ENCODE measurements at places on chromosomes 3 and 15.

GRCh38 chr3:180142472-180142871 lies 105.7 kb upstream of the PEX5L start:
- no peak for DNase-seq

DNA sequence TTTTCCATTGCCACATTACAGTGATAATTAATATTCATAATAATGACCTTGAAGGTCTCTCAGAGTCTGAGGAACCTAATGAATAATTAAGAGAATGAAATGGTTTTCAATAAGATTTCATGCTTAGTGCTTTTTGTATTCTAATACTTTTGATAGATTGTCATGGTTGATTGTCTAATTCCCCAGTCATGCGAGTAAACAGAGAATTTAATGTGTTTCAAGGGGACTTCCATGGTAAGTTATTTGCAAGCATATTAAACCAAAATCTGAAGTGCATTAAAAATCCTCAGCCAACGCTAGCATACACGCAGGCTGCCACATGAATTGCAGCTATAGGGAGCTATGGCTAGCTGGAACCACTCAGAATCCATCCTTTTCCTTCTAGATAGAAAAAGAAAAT lies 18.9 kb upstream of the ANO10 start:
- no peak for DNase-seq

GRCh38 chr15:63492541-63493077 lies 11.8 kb upstream of the USP3 start:
- DNase-seq = no peak

DNA sequence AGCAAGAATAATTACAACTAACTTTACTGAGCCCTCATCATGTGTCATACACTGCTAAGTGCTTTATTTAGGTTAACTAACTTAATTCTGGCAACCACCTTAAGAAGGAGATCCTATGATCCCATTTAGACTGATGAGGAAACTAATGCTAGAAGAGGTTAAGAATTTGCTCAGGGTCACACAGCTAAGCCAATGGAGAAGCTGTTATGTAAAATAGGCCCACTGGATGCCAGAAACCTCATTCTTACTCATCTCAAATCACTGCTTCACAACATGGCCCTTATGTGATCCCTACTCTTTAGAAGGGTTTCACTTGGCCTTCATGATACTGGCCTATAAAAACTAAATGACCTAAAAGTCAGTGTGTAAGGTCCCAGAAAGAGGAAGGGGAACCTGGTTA lies 41.2 kb downstream of the IMPG2 start:
- DNase-seq = no peak

- DNase-seq = no peak
Measured at GRCh38 chr3:10764259-10765051, 51.6 kb upstream of the SLC6A11 start.

DNA sequence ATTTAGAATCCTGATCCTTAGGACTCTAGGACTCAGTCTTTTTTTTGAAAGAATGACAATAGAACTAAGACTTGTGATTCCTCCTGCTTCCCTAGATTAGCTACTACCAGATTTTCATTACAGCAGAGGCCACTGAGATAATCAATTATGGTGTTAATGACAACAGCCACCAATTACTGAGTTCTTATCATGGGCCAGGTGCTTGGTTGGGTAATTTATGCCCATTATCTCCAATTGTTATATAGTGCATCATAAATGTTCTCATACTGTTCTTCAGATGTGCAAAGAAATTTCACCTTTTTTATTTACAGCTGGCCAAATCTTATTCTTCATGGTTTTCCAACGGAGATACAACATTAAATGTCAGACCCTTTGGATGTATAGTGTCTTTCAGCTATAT lies 162.9 kb upstream of the CMC1 start:
- DNase-seq = no peak

GRCh38 chr3:123732447-123732846 lies 147.6 kb upstream of the HACD2 start:
- DNase-seq = no peak

DNA sequence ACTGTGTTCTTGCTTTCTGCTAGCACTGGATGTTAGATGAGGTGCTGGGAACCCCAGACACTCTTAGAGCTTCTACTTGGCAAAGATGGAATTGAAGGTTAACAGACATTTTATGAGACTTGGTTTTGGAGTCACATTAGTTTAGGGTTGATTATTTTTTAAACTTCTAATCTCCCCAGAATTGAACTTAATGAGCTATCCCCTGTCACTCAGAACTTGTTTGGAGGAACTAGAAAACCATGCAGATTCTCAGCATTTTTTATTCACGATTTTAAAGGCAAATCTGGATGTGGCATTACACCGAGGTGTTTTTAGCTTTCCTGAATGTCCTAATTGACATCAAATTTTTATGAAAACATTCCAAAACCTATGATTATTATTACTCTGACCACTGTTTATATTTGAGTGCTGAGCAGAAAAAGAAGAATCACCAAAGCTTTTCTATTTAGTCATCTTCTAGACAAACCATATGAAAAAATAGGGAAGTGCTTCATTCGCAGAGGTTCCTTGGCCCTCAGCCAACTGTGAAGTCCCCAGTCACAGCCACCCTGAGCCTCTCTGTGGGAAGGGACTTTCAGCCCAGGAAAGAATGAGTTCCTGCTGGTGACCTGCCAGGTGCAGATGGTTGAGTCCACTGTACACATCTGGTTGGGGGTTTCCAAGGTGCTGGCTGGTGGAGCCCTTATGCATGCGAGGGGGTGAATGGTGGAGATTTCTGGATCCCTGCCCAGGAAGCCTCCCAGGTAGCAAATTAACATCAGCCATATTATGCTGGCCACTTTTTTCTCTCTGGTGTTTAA lies 196.0 kb upstream of the TOPAZ1 start:
- no peak for DNase-seq

GRCh38 chr3:78570496-78570895 lies 1197.3 kb downstream of the ROBO1 start:
- no peak for DNase-seq

DNA sequence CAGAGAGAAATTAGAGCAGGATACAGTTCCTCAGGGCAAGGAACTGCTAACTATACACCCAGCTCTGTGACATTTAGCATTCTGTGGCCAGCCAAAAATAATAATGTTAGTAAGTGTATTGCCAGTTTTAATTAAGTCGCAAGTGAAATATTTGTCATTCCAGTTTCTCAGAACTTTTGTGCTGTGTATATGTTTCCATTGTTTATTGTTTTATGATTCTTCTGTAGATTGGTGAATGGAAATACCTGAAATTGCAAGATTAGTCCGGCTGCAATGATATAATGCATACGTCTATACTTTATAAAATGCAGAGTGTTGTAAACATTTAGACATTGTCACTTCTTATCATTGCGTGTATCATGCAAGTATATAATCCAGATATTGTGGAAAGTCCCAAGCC lies 351.3 kb upstream of the GRM7 start:
- DNase-seq = no peak

DNA sequence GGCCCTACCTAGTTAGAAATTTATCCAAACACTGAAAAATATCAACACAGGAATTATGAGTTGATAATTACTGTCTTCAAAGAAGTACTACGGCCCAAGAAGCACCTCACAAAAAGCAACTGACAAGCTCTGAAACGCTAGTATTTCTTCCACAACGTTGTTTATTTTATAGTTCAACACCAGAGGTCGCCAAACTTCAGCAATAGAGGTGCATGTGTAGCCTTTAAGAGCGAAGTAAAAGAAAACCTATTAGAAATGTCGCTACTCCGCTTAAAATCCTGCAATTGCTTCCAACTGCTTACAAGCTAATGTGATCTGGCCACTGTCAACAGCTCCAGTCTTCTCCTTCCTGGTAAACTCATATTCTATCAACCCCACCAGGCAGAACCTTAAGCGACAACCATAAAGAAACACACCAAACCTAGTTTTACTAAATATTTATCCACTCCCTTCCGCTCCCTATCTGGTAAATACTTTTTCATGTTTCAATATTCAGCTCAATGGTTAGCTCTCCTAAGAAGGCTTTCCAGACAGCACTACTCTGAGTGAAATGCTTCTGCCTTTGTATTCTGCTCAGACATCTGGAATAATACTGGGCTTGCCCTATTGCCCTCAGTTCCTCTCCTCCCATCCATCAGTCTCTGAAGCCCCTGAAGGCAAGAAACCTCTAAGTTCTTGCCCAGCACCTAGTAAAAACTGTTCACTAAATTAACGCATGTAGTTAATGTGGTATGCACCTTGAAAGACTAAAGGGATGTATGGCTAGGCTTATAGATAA lies 110.2 kb downstream of the NR1I2 start:
- DNase-seq = peak; percentile 64

GRCh38 chr3:81929697-81930096 lies 168.3 kb upstream of the GBE1 start:
- no peak for DNase-seq
